ENCODE measurements at places on chromosomes 6 and 20.

DNA sequence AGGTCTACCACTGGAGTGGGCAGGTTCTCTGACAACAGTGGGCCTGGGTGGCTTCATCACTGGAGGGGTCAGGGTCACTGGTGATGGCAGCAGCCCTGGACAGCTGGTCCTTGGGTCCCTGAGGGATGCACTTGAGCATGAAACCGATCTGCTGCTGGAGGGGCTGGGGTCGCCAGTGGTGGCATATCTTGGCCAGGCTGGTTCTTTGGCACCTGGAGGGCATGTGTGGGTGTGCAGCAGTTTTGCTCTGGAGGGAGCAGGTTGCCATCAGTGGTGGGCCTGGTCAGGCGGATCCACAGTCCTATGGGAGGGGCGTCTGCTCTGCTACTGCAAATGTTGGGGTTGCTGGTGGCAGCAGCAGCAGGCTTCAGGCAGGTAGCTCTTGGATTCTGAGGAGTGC is 117.0 kb downstream of the AIG1 start:
- no peak for DNase-seq

GRCh38 chr6:166737261-166737660 is 110.2 kb upstream of the RPS6KA2 start:
- DNase-seq, result no peak

DNA sequence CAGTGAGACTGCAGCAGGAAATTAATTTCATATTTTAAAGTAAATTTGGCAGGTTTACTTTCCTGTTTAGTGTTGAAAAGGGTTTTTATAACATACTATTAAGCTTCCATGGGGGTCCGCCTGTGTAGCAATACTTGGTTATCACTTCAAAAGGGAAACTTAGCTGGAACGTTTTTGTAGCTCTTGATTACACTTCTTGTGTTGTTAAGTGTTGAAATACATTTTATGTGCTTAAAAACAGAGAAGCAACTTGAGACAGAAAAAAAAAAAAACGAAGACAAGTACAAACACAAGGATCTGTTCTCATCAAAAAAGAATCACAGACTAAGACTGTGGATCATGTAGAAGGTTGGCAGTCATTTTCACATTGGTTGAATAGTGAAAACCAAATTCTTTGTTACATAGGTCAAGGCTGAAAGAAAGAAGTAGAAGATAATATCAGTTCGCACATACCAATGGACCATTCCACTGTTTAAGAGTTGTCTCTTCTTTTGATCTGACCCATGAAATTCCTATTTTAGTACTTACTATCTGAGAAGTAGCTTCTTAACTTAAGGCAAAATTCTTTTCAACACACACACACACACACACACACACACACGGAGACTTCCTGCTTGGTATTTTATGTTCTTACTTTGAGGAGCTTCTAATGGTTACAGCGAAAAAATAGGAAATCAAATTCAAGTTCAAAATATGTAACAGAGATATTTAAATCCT is 113.9 kb upstream of the SLC35B3 start:
- no peak for DNase-seq

DNA sequence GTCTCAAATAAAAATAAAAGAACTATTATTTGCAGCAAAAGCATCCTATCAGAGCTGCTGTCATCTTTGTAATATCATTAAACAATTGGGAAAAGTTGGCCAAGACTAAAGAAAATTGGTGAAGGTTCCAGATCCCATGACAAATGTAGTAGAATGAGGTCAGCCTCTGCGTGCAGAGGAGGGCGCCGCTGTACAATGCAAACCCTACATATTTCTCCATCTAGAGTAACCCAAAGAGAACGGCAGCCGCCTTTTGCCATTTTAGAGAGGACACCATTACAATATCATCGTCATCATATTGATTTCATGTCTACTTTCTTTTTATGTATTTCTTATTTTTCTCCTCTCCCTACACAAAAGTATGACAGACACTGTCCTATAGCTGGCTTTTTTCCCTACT is 59.5 kb downstream of the ZMYND8 start:
- no peak for DNase-seq
